ENCODE measurements at places on chromosomes 11 and 22.
A peak's percentile ranks its signal among the peaks of the same experiment; 100 is the strongest.

DNA sequence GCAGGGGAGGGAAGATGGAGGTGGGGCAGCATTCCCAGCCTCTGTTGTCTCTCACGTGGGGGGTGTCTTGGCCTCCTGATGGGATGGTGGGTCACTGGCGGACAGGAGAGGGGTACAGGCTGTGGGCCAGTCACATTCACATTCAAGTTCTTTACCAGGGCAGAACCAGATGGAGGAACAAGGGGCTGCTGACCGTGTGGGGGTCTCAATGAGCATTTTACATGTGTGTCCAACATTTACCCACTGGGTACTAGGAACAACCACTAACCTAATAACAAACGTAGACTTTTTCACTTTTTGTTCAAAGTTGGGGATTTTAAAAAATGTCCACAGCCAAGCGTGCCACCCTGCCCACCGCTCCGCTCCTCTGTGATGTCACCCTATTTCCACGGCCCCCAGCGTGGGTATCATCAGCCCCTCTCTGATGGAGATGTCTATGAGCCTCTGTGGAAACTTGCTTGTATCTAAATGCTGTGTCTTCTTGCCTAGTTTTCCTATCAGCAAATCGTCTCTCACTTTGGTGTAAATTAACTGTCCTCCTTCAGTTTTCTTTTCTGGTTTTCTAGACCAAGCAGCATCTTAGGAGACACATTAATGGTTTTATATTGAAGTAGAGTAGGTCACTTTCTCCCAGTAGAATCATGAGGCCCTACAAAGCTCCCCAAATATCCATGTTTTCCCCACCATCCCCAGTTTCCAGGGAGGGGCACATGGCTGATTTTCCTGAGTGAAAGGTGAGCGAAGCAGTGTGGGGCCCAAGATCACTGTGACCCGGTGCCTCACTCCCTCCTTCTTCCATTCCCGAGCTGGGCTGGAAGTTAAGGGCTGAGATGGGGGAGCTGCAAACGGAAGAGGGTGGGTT lies 936.7 kb downstream of the BRD1 start:
- no peak for DNase-seq

DNA sequence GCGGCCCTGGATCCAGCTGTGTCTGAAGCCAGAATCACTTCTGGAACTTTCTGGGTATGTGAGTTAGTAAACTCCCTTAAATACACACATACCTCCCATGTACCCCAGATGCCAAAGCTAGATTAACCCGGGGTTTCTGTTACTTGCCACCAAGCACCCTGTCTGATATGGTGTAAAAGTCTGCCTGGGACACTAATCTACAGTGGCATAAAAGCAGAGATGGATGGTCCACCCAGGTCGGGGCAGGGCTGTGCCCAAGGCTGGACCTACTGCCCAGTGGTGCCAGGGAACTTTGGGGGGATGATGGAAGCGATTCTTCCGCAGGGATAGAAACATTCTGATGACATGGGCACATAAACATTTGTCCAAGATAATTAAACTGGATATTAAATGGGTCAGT lies 12.7 kb downstream of the MRGPRF start:
- DNase-seq = no peak

GRCh38 chr22:26610996-26611395 lies 6.8 kb downstream of the CRYBB1 start:
- no peak for DNase-seq

DNA sequence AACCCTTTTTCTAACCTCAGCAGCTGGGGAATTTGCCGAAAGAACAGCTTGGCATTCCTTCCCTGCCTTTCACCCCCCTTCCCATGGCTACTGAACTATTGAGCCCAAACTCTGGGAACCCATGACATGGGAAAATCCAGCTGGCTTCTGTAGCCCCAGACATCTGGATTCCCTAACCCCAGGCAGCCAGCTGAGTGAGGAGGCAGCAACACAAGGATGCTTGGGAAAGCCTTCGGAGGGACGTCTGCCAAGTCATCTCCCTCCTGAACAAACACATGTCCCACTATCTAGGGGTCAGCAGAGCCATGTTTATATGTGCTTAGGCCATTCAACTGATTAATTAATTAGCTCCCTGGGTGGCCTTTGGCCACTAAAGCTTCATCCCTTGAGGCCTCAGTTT lies 21.6 kb downstream of the LRRC55 start:
- DNase-seq = no peak

DNA sequence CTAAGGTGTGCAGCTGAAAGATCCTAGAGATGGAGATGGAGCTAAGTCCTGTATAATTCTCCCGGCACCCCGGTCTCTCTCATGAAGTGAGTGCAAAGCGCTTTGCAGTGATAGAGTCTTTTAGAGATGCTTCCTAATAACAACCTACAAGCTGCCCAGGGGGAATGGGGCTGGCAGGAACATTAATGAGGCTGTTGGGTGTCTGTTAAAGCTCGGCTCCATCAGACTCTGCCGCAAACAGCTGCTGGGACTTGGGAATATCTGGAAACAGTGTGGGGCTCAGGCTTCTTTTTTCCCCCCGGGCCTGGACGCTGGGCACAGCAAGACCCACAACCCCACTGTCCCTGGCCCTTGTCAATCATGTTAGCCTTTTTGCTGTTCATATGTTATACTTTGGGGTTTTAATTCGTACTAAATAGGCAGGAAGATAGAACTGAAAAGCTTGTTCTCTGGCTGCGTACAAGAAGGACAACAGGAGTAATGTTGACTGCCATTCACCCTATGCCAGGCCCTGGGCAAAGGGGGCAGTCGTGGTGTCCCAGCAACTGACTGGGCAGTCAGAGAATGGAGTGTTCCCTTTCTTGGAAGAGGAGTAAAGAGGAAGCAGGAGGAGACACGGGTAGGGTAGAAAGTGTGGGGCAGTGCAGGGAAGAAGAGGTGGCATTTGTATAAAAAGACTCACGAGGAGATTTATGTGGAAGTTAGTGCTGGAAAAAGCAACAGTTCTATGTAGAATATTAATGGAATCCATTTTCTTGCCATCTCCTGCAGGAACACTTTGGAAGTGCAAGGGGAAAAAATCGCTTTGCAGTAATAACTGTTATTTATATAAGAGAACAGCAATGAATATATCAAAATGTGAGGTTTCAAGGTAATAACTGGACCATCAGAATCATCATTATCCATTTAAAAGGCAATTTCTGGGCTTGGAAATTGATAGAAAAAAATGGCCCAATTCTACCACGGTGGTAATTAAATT lies 232.8 kb downstream of the GRIK4 start:
- no peak for DNase-seq

GRCh38 chr11:92834296-92835020 lies 135.0 kb upstream of the MTNR1B start:
- DNase-seq = no peak

DNA sequence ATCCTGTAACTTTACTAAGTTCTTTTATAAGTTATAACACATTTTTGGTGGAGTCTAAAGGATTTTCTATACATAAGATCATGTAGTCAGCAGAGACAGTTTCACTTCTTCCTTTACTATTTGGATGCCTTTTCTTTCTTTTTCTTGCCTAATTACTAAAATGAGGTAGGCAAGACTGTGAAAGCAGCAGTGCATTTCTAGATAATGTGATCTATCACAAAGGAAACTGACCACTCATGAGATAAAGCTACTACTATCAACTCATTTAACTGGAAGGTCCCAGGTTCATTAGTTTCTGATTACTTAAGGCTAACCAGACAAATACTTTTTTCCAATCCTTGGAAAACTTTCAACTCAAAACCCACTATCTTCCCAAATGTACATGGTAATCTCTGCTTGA lies 196.2 kb upstream of the E2F8 start:
- no peak for DNase-seq

DNA sequence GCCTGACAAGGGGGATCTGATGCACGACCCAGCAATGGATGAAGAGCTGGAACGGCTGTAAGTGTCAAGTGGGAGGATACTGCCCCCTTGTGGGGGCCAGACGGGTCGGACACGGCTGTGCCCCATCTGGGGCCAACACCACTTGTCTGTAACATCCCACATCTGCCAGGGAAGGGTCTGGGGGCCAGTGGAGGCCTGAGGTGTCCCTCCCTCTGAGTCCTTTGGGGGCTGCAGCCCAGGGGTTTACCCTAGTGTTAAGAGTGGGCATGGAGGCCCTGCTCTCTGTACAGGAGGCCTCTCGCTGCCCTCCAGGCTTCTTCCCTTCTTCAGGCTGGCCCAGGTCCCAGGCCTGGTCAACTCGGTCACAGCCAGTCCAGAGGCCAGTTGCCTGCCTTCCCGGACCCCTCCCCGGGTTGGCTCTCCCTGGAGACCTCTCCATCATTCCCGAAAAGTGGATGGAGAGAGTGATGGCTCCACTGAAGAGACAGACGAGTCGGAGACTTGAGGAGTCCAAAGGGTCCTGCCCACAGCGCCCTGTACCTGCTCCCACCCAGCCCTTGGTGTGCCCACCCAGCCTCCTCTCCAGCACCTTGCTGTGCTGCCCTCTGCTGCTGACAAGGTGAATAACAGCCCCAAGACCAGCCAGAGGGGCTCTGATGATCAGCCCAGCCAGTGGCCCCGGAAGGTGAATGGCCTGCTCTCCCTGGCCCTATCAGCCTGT lies 15.4 kb downstream of the ARFGAP2 start:
- no peak for DNase-seq

GRCh38 chr11:31529701-31530100 lies 20.1 kb downstream of the ELP4 start:
- no peak for DNase-seq

- DNase-seq = no peak
Observed at GRCh38 chr22:17281026-17281425, 61.8 kb upstream of the ADA2 start.

- peak; percentile 85 for DNase-seq
Observed at GRCh38 chr11:12281571-12282478, 95.5 kb upstream of the PARVA start.

- DNase-seq = no peak
Observed at GRCh38 chr11:20600551-20600950, 1.1 kb downstream of the SLC6A5 start.

DNA sequence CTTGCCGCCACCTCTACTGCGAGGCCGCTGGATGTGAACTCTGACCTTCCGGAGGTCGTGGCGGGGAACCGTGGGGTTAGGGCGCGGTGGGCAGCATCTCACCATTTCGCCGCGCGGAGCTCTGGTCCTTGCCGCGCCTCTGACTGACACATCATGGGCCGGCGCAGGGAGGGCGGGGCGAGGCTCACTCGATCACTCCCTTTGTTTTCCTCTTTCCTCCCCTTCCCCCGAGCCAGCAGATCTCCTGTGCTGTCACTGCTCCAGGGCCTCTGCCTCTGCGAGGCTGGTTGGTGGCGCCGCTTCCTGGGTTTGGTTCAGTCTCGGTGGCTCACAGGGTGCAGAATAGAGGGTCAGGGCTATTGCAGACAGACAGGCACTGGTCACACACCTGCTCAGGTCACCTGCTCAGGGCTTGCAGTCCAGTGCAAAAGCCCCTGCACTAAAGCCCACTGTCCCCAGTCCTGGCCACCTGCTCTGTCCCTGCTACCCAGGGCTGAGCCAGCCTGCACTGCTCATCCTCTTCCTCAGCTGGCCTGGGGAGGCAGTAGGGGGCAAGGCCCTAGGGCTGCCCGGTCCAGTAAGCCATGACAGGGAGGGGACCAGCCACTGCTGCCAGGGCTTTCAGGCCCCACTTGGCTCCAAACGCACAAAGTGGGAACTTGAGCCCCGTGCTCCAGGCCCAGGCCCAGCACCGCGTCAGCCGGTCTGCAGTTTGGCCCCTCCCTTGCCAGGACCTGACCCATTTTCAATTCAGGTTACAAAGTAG lies 36.2 kb downstream of the PISD start:
- no peak for DNase-seq

- DNase-seq = no peak
Observed at GRCh38 chr11:58773337-58773736, 41.6 kb upstream of the GLYAT start.

DNA sequence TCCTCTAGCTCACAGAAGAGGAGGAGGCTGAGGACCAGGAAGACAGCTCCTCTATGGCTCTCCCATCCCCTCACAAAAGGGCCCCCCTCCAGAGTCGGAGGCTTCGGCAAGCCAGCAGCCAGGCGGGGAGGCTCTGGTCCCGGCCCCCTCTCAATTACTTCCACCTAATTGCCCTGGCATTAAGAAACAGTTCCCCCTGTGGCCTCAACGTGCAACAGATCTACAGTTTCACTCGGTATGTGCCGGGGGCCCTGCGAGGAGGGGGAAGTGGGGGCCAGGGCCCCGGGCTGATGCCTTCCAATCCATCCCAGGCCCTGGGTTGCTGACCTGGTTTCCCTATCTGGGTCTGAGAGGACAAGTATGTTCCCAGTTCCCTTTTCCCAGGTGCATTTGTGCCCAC lies 7.9 kb downstream of the FOXR1 start:
- no peak for DNase-seq

GRCh38 chr11:1397146-1397861 lies 7.6 kb downstream of the BRSK2 start:
- DNase-seq = no peak

GRCh38 chr11:85096939-85097338 lies 530.2 kb downstream of the DLG2 start:
- no peak for DNase-seq

- DNase-seq = no peak
Observed at GRCh38 chr11:45454917-45455401, 168.8 kb upstream of the SYT13 start.

GRCh38 chr11:36105743-36106581 lies 162.1 kb downstream of the LDLRAD3 start:
- no peak for DNase-seq

DNA sequence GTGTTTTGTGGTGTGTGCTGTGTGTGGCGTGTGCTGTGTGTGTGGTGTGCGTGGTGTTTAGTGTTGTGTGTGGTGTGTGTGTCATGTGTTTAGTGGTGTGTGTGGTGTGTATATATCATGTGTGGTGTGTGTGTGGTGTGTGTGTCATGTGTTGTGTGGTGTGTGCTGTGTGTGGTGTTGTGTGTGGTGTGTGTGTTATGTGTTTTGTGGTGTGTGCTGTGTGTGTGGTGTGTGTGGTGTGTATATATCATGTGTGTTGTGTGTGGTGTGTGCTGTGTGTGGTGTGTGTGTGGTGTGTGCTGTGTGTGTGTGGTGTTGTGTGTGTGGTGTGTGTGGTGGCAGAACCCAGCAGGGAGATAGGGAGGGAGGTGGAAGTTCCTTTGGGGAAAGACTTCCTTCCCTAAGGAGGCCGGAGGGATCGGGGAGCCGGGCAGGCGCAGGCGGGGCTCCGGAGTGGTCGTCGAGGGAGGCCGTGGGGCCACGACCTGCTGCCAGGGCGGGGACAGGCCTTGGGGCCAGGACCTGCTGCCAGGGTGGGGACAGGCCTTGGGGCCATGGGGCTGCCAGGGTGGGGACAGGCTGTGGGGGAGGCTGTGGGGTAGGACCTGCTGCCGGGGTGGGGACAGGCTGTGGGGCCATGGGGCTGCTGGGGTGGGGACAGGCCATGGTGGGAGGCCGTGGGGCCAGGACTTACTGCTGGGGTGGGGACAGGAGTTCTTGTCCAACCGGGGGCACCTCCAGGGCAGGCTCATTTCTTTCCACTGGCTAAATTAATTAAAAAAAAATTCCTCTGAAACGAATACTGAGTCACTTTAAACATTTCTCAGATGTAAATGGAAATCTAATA lies 15.2 kb downstream of the PIM3 start:
- DNase-seq = peak; percentile 20

- DNase-seq = no peak
Observed at GRCh38 chr11:72301486-72301885, 57.5 kb upstream of the PHOX2A start.

GRCh38 chr11:68831124-68831523 lies 10.6 kb downstream of the CPT1A start:
- DNase-seq = no peak

Measured in omental fat pad (tissue), 4 donors.